ENCODE measurements at places on chromosomes 3 and 15. TPM values are rescaled to one million over a fixed set of nuclear protein-coding genes. Genes with fewer than 3 reads are reported as not detected.

The PRR20G gene
- not detected for total RNA-seq

The ZBED2 gene
- total RNA-seq, result 90.6 TPM

The POLQ gene
- 34.3 TPM for total RNA-seq

The SAMMSON gene
- not detected for total RNA-seq

The MITF gene
- not detected for total RNA-seq

The GJD2 gene
- not detected for total RNA-seq

All from activated CD8-positive, alpha-beta memory T cell treated with anti-CD3 and anti-CD28 coated beads, Interleukin-2, amount 10 ng/mL, durations not matched to agents 7 days and 5 days (primary cell).